ENCODE measurements at places on chromosomes 7 and 10.

DNA sequence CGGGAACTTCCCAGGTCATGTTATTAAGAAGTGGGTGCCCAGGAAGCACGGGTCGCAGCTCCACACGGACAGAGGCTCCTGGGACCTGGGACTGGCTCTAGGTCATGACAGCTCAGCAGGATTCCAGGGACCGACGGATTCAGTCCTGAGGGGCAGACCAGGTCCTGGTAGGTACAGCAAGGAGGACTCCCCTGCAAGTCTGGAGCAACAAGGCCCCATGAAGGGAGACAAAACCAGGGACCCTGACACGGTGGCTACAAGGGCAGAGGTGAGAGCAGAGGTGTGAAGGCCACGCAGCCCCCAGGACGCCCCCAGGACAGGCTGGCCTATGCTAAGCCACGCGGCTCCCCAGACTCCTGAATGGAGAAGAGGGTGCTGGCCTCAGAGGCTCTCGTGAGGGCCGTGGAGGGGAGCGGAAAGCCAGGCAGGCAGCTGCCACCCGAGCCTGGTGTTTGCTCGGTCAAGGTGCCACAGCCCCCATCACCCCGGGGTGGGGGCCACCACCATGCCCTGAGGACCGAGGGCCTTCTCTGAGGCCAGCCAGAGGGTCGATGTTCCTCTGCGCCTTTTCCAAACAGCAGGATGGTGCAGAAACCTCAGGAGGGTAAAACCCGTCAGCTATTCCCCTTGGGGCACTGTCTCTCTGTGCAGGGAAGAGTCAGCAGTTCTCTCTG is 348.9 kb downstream of the PTPRN2 start:
- DNase-seq: no peak

DNA sequence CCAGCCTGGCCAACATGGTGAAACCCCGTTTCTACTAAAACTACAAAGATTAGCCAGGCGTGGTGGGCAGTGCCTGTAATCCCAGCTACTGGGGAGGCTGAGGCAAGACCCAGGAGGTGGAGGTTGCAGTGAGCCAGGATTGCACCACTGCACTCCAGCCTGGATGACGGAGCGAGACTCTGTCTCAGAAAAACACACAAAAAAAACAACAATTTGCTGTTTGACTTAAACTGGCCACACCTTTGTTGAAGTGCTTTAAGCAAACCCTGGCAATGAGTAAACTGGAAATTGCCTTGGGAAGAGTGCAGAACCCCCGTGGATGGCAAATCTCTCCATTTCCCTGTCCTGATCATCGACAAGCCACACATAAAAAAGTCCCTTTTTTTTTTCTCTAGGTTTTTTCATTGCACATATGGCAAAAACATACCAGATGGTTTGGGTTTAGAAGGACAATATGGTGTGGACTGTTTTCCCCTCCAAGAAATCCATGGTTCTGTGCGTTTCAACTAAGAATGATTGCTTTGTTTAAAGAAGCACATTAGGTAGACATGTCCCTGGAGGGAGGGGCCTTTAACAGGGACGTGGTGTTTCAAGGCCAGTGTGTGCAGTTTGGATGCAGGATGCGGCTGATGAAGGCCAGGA is 76.9 kb downstream of the NRP1 start:
- no peak for DNase-seq

- no peak for DNase-seq
These were observed 3.3 kb upstream of the NEUROG3 start for GRCh38 chr10:69576334-69577011.

- DNase-seq: no peak
These were observed 921.0 kb downstream of the GATA3 start for GRCh38 chr10:8975535-8975934.

DNA sequence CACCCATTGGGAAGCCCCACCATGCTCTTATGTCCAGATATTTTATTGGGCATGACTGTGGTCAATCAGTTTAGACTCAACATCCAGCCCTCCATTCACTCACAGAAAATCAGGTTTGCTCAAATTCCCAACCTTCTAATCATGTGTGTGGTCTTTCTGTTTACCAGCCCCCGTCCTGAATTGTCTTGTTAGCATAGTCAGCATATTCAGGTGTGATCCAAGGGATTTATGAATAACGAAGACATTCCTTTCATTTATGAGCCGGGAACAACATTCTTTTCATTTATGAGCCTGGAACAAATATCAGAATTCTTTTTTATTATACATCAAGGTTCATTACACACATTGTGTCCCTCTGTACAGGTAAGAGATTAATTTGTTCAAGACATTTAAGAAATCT is 376.3 kb upstream of the POM121L12 start:
- no peak for DNase-seq

DNA sequence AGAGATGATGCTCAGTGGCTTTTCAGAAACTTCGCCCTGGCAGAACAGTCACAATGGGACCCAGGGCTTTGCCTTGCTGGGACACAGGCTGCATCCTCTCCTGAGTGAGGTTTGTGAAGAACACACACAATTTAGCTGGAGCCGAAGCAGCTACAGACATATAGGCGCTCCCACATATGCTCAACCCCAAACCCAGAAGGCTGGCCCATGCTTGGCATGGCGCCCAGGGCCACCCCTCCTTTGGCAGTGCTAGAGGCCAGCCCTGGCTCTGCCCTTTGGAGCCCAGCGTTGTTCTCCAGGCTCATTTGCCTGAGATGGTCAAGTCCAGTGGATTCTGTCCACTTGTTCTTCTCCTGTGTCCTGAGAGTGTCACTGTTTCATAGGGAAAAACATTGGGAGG is 94.4 kb downstream of the WDFY4 start:
- no peak for DNase-seq

DNA sequence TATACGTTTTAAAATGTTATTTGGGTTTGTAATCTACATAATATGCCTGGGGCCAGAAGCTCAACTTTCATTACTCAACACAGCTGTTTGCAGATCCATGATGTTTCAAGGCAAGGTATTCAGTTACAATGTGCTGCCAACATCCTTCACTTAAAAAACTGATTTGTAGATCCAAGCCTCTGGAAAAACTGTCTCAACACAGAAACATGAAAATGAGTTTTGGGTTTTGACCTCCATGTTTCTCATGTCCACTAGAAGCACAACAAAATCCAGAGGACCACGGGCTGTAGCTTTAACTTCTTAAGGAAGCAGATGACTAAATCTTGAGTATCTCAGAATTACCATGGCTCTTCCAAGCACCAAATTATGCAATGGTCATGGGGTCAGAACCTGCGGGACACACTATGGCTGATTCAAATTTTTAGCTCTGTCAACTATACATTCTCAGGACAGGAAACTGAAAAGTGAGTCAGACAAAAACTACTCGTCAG is 247.1 kb upstream of the GRB10 start:
- DNase-seq: no peak

GRCh38 chr7:52842202-52842900 is 193.1 kb upstream of the POM121L12 start:
- DNase-seq: no peak

DNA sequence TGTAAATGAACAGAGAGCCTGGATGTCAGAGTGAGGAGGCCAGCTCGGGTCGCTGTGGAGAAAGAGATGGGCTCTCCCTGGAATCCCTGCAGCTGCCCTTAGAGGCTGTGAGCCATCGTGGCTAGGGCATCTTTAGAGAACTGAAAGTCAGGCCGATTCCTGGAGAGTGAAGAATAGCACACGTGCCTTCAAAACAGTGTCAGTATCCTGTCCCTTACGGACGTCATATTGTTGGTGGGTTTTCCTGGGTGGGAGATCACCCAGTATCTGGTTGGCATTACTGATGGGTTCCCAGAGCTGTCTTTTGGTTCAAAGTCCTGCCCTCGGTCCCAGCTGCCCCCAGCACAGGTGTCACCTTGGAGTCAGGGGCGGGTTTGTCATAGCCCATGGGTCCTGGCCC is 25.3 kb downstream of the IKZF1 start:
- no peak for DNase-seq

GRCh38 chr7:81506609-81507008 is 263.2 kb downstream of the HGF start:
- no peak for DNase-seq

- DNase-seq: peak; percentile 54
These were observed 104.0 kb downstream of the FAM107B start for GRCh38 chr10:14670551-14671240.

DNA sequence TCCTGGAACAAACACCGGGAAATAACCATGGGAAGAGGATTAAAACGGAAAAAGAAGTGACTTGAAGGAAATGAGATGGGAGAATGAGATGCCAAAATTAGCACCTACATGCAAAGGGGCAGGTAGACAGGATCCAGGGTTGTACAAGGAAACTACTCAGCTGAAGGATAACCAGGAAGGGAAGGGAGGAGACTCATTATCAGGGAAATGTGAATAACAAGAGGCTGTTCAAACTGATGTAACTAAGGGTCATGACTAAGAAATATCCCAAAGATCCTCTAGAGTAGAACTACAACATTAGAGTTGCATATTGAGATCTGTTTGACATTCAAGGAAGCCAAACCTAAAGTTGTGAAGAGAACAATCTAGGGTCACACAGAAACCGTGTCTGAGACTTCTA is 166.2 kb upstream of the SP8 start:
- no peak for DNase-seq

- DNase-seq: no peak
These were observed 110.1 kb downstream of the ARID5B start for GRCh38 chr10:62011558-62011957.

DNA sequence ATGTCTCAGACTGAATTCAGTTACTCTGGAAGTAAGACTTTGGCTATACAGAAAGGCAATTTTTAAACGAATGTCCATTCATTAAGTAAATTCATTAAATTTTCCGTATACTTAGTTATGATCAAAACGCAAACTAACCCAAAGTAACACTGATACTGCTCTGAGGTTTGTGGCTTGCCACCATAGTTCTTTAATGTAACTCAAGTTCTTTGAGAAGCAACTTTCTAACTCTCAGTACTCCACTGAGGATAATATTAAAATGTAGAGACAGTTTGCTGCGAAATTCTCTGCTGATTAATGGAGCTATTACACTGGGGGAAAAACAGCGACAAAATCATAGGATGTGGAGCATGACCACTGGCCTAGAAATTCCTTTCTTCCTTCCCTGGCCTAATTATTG is 45.4 kb upstream of the PNLIPRP3 start:
- no peak for DNase-seq

- DNase-seq: no peak
These were observed 59.3 kb downstream of the NUDCD3 start for GRCh38 chr7:44431091-44431608.

GRCh38 chr10:85612833-85613232 is 753.8 kb downstream of the GRID1 start:
- no peak for DNase-seq

DNA sequence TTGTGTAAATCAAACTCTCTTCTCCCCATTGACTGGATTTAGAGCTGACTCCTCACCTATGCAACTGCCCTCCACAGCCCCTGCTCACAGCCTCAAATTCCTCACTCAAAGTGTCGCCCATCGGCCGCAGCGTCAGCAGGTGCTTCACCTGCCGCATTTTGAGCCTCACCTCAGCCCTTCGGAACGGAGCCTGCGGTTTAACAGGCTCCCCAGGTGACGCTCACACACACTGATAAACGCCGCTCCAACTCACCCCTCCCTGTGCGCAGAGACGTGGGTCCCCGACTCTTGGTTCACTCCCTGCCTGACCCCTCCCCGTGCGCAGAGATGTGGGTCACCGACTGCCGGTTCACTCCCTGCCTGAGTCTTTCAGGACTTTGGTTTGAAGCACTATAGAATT is 57.1 kb downstream of the CARD11 start:
- DNase-seq: no peak

Measured in AG09319 (cell line).